SHP77 (cell line): ENCODE measurements at places on chromosomes 11 and 22.
A peak's percentile ranks its signal among the peaks of the same experiment; 100 is the strongest.

- no peak for DNase-seq
These were observed 54.4 kb upstream of the GRK2 start for GRCh38 chr11:67211656-67212436.

DNA sequence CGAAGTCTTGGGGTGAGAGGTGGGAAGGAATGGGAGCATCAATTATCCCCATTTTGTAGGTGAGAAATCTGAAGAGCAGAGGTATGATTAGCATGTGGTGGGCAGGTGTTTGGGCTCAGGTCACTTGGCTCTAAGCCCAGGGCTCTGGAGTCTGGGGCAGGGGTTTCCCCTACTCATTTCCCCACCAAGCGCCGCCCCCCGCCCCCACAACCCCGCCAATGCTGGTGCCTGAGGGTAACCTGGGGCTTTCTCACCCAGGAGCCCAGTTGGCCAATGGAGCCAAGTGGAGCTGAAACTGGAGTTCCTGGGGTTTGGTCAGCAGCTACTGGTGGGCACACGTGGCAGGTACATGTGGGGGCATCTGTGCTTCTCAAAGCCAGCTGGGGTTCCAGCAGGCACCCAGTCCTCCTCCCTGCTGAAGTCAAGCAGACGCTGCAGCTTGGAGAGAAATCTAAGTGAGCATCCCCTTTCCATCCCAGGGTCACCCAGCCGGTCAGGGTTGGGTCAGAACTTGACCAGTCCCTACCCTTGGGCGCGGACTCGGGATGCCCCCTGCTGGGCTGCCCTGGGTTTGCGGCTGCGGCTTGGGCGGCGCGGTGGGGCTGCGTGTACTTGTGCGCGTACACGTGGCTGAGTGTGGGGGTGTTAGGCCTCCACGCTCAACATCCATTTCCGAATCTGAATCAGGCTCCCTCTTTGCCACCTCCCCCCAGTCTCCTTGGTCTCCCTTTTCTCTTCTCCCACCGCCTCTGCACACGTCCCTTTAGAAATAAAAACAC, 1.7 kb upstream of the CHRM1 start:
- DNase-seq: no peak

DNA sequence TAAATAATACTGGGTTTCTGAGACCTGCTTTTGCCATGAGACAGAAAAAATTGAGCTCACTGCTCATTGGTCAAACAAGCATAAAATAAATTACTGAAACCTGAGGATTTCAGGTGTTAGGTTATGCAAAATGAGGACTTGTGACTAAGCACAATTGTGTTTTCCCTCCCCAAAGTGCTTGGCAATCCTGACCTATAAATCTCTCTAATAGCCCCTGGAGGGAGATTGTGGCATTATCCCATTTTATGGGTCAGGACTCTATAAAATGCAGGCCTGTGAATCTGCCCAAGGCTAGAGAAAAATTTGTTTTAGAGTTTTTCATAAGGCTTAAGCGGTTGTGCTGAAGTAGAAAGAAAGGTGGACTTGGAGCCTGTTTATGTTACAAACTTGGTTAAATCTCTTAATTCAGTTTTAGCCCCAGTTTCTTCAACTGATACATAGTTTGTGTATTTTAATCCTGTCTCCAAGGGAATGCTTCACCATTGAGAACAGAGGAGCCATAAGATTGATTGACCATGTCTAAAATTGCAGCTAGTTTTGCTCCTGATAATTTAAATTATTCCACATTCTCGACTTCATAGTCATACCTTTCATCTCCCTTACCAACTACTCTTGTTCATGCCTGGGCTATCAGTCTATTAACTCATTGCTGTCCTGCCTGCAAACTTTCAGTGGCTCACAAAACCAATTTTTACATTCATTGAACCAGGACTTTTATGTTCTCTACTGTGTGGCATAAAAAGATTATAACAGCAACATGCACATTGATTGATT, 63.6 kb upstream of the LRRC4C start:
- no peak for DNase-seq

DNA sequence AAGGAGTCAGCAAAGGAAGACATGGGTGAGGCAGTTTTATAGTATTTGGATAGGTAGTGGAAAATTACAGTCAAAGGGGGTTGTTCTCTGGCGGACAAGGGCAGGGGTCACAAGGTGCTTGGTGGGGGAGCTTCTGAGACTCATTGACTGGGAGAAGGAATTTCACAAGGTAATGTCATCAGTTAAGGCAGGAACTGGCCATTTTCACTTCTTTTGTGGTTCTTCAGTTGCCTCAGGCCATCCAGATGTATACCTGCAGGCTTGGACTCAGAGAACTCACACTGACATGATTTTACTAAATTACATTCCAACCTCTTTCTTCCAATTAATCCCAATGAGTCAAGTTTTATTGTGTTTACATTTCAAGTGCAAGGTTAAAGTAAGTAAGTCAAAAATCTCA, 240.5 kb upstream of the API5 start:
- no peak for DNase-seq

DNA sequence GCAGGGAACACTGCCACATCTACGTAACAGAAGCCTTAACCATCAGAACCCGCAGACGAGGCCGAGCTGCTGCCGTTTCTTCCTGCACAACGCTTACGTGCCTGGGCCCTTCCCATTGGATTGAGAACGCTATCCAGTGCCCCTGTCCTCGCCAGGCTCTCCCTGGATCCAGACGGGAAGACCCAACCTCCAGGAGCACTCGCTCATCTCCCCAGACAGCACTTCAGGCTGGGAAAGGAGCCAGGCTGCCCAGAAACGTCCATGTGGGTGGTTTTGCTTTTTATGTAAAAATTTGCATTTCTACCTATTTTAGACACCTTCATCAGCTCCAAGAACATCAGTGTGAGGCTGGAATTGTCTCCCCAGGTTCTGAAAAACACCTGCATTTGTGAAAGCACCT, 7.3 kb upstream of the CRYBB3 start:
- no peak for DNase-seq

DNA sequence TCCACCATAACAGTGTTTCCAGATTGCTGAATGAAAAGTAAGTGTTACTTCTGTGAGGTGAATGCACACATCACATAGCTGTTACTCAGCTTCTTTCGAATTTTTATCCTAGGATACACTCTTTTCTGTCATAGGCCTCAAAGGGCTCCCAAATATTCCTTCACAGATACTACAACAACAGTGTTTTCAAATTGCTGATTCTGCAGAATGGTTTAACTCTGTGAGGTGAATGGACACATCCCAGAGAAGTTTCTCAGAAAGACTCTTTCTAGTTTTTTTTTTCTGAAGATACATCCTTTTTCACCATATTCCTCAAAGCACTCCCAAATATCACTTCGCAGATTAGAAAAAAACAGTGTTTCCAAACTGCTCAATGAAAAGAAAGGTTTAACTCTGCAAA, 221.1 kb downstream of the OR4A5 start:
- no peak for DNase-seq

- DNase-seq: no peak
These were observed 187.8 kb downstream of the MIAT start for GRCh38 chr22:26845021-26845743.

GRCh38 chr11:30710221-30710620, 124.1 kb upstream of the MPPED2 start:
- no peak for DNase-seq

DNA sequence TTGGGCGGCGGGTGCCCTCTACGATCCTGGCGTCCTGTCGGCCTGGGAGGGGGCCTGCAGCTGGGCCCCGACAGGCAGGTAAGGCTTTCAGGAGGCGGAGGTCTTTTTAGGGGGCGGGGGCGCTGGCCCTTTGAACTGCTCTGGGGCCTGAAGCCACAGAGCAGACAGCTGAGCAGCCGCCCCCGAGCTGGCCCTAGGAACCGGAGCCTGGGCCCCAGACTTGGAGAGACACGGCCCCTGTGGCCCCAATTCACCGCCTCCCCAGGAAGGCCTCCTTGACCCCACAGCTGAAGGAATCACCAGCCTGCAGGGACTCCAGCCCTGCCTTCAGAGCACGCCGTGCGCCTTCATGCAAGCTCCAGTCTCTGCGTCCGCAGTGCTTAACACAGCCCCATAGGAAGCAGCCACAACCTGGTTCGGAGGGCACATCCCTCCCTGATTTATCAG, 618 bp upstream of the CERK start:
- DNase-seq: no peak

DNA sequence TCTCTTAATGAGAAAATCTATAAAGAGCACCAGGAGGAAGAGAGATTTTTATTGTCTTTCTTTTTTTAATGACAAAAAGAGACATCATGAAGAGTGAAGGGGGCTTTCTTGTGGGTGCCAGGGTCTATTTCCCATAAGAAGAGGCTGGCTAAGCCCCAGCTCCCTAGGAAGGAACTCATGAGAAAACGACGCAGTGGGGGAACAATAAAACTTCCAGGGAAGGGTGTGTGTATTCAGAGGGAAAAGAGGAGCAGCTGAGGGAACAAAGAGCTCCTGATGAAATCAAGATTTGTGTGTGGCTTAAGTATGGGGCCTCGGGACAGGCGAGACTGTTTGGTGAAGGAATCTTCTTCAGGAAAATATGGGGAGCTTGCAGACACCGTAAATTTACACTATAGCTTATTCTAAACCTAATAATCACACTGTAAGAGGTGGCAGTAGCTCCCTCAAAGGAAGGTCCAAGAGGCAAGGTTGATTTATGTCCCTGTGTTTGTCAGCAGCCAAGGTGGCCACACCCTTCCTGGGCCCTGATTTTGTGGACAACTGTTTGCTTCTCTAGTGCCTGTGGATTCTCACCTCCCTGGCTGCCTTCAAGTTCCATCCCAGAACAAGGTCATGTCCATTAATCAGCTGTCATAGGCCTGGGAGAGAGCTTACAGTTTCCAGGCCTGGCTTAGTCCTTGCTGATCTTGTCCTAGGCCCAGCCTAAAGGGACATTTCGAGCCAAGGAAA, 615.7 kb downstream of the INSC start:
- peak; percentile 12 for DNase-seq

DNA sequence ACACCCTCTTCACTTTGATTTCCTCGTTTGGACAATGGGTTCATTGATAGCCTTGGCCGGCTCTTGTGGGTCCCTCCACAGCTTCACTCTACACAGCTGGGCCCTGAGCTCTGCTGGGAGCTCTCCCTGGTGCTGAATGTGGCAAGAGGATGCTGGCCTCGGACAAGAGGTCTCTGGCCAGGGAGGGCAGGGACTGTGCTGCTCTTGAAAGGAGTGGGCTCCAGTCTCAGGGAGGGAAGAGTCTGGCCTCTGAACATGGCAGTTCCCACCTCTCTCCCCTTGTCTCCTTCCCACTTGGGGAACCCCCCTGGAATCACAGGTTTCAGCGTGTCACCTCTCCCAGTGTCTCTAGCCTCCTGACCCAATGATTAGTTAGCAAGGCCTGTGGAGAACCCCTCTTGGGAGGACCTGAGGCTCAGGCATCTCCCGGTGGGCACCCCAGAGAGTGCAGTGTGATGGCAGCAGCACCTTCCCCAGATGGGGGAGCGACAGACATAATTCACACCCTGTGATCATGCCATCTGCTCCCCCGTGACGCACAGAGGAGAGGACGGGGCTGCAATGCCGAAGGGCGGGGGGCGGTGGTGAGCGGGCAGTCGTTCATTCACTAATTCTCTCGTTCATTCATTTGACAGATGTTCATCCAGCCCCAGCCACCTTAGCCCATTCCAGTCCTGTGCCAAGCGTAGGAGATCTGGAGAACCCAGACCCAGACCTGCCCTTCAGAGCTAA, 2.8 kb upstream of the CABP7 start:
- DNase-seq: peak; percentile 67

DNA sequence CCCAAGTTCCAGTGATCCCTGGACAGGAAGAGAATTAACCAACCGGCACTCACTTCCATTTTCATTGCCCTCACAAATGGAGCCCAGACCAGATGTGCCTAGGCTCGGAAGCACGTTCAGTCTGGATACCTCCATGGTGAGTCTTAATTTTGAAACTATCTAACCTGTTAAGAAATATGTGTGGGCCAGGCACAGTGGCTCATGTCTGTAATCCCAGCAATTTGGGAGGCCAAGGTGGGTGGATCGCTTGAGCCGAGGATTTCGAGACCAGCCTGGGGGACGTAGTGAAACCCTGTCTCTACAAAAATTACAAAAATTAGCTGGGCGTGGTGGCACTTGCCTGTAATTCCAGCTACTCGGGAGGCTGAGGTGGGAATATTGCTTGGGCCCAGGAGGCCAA, 31.5 kb downstream of the MCAM start:
- DNase-seq: no peak

DNA sequence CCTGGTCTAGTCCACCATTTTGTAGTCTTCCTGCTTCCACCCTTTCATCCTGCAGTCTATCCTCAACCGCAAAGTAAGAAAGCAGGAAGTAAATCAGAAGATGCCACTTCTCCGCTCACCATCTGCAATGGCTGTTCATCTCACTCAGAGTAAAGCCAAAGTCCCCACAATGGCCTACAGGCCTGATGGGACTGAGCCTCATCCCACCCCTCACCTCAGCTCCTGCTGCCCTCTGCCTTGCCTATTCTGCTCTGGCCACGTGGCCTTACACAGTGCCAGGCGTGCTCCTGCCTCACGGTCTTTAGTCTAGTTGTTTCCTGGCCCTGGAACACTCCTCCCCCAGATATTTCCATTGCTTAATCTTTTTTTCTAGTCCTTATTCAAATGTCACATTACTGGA, 95.5 kb downstream of the USP35 start:
- no peak for DNase-seq

- no peak for DNase-seq
These were observed 30.3 kb upstream of the FBLN1 start for GRCh38 chr22:45472426-45472825.

DNA sequence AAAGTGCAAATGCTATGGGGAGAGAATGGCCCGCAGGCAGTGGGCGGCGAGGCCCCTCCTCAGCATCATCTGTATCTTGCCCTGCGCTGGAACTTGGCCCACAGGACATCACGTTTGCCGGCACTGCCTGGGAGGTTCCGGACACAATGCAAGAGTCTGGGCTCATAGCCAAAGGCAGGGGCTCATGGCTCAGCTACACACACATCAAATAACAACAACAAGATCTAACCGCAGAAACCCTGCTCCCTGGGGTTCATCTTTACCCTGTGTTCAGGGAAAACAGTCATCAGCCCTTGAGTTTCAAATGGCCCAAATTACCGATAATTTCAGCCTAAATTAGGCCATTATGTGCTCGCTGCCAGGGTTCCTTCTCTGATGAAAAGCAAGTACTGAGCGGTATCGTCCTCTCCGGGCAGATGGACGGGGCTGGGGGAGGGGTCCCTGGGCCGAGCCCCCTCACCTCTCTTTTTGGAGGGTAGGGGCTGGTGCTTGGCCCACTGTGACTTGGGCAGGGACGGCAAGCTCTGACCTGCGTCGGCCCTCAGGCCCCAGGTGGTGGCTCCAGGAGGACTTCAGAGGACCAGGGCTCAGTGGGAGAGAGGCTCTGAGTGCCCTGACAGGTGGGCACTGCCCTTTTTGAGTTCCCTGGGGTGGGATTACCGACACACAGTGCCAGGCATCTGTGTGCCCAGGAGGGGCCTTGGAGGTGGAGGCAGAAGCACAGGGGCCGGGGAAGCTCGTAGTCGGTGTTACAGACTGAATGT, 25.0 kb upstream of the GAL start:
- peak; percentile 86 for DNase-seq

- no peak for DNase-seq
These were observed 9.3 kb downstream of the SLC37A2 start for GRCh38 chr11:125072218-125072960.

DNA sequence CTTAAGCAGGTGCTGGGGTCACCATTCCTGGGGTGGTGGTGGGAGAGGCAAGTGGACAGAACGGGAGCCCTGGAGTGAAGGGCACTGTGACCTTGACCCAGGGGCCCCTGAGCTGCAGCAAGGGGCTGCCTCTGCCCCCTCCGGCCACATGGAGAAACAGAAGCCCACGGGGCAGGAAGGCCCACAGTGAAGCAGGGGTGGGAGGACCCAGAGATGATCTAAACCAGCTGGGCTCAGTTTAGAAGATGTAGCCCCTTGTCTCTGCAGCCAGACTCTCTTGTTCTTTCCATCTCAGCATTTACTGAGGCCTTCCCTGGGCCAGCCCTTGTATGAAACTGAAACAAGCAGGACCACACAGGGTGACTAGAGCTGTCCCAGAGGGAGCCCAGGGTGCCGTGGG, 30.5 kb downstream of the WNT11 start:
- DNase-seq: no peak
